GM12864 (cell line): ENCODE measurements at places on chromosomes 6 and 20.

- no peak for DNase-seq
Measured at GRCh38 chr6:37283671-37284151, 25.8 kb upstream of the TMEM217 start.

DNA sequence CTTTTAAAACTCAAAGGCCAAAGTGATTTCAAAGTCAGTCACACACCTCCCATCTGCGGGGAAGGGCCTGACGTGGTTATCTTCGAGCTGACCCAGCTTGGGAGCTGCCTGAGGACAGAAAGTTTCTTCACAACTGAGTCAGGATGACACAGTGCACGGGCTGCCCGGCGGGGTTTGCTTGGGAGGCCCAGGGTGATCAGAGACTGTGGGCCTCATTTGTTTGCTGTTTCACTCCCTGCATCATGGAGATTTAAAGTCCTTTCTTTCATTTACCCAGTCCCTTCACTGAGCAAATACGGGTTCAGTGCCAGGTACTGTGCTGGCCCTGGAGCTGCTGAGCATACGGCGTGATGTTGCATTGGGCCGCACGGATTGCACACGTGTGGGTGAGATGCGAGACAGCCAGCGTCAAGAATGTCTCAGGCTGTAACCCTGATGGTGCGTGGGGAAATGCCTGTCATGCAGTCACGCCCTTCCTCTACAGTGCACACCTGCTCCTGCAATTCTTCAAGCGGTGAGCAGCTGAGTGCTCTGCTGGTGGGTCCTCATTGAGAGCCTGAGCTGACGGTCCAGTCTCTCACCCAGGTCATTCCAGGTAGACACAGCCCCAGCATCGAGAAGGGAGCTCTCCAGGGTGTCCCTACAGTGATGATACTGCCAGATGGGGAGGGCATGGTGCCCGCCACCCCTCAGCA is 82.7 kb upstream of the PMEPA1 start:
- no peak for DNase-seq

- DNase-seq, result no peak
Measured at GRCh38 chr20:40922865-40923264, 105.8 kb upstream of the TOP1 start.

DNA sequence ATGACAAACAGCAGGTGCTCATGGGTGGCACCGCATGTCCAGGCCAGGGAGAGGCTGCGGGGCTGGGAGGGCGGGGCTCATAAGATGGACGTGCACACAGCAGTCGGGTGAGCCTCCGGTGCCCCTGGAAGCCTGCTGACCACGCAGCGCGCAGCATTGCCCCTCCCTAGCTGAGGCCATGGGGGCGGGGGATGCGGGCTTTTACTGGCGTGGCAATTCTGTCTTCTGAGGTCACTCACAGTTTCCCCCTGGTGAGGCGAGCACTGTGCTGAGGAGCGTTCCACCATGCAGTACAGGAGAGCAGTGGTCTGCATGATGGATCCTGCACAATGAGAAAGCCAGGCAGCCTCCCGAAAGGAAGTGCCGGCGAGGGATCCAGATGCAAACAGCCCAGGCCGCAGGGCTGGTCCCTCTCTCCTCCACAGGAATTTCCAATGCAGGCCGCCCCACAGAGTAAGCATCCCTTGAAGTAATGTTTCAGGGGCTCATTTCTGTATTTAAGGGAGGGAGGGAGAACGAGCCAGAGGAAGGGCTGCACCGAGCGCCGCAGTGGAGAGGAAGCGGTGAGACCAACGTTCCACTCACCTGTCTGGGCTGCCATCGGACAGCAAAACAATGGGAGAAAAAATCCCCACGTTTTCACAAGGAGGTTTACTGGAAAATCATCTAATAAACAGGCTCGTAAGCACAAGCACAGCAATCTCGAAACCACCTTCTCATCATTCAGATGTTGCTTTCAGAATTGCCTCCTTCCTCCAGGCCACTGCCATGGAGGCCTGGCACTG is 56.0 kb downstream of the IRF4 start:
- DNase-seq, result no peak

DNA sequence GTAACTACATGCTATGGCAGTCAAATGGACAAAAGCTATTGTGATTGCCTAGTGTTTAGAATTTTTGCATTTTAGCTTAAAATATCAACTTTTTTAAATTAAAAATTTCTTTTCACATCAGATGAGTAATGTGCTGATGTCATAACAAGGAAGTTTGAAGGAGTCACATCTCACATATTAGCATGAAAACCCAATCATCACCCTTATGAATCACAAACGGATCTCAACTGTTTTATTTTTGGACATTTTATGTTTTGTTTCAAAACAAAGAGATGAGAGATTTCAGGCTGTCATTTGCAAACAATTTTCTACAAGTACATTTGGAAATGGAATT is 53.6 kb upstream of the TRERF1 start:
- no peak for DNase-seq

GRCh38 chr6:115706324-115706723 is 354.4 kb downstream of the FRK start:
- DNase-seq, result no peak

- no peak for DNase-seq
Measured at GRCh38 chr6:12941422-12941821, 224.9 kb downstream of the PHACTR1 start.

- no peak for DNase-seq
Measured at GRCh38 chr6:37146735-37147157, 23.2 kb upstream of the PIM1 start.

- DNase-seq, result no peak
Measured at GRCh38 chr6:21769405-21769861, 175.9 kb downstream of the SOX4 start.

GRCh38 chr6:78829407-78829806 is 37.9 kb upstream of the IRAK1BP1 start:
- DNase-seq, result no peak

DNA sequence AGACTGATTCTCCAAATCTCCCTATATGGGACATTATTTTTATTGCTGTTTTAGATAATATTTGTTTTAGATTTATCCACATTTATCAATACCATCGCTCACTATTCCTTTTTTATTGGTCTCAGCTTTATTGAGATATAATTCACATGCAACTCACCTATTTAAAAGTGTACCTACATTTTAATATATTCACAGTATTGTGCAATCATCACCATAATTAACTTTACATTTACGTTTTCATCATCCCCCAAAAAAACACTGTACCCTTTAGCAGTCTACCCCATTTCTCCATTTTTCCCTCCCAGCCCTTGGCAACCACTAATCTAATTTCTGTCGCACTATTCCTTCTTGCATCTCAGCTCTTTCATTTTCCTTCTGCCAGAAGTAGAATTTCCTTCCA is 110.8 kb upstream of the HDAC2 start:
- no peak for DNase-seq

- DNase-seq, result no peak
Measured at GRCh38 chr6:55082021-55082420, 92.3 kb upstream of the HCRTR2 start.

DNA sequence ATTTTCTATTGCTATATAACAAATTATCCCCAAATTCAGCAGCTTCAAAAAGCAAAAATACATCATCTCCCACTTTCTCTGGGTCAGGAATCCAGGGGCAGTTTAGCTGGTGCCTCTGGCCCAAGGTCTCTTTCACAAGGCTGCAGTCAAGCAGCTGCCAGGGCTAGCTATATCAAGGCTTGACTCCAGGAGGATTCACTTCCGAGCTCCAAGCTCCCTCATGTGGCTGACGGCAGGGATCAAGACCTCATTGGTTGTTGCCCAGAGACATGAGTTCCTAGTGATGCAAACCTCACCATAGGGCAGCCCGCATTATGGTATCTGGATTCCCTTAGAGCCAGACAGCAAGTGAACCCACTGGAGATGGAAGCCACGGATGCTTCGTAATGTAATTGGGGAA is 1.3 kb upstream of the VNN1 start:
- DNase-seq, result no peak

- no peak for DNase-seq
Measured at GRCh38 chr6:79984261-79984660, 20.2 kb upstream of the TTK start.

DNA sequence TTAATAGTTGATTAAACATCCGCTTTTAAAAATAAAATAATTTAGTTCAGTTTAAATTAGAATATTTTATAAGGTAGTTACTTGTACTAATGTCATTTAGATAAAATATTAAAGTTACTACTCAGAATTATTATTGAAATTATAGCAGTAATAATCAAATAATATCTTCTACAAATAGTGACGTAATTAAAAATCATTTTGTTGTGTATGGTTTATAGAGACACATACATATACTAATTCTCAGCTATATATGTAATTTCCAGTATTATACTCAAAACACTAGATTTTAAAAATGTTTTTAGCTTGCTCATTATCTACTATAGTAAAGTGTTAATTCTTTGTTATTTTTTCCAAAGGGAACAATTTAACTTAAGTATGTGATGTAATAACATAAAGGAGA is 435.2 kb upstream of the MANEA start:
- no peak for DNase-seq

GRCh38 chr20:38973645-38974044 is 11.5 kb downstream of the DHX35 start:
- DNase-seq, result no peak

GRCh38 chr20:51067792-51068191 is 44.9 kb upstream of the KCNG1 start:
- no peak for DNase-seq

- no peak for DNase-seq
Measured at GRCh38 chr6:10719964-10720264, 3.0 kb upstream of the TMEM14C start.

DNA sequence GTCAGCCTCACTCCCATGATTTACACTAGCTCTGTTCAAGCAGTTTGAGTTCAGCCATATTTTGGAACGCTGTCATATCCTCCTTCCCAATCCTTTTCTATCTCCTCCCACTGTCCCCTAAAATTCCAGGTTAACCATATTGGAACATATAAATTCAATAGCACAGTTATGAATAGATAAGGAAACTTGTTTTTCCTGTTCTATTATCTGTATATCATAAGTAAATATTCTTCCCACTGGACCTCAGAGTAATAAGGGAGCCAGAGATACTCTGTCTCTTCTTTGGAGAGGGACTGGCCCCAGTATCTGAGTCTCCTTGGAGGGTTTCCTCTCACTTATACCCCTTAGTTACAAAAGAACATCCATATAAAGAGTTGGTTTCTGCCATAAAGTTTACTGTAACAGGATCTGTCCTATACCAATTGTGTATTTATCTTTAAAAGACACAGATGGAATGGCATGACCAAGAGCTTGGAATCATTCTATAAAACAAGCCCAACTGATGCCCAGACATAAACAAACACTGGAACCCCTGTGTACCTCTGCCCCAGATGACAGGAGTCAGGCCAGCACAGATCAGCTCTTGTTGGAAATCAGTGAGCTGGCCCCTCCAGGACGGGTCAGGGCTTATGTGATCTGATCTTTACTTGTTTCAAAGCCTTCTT is 67.1 kb downstream of the EPB41L2 start:
- DNase-seq, result no peak

DNA sequence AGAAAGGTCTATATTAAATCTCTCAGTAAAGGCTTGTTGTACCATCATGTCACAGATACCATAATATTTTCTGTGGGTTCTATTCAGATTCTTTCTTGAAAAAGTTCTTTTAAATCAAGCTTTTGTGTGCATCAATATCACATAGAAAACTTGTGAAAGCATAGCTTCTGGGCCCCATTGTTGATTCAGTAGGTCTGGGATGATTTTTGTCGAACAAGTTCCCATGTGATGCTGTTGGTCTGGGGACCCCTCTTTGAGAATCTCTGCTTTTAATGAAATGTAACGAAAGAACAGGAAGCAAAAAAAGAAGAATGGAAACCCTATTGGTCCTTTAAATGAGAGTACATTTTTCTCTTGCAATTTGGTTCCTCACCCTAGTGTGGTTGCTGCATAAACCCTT is 597.7 kb upstream of the CITED2 start:
- no peak for DNase-seq

GRCh38 chr6:126300735-126301134 is 39.2 kb upstream of the CENPW start:
- DNase-seq, result no peak

- DNase-seq, result no peak
Measured at GRCh38 chr20:41030531-41031242, 2.1 kb downstream of the TOP1 start.

- no peak for DNase-seq
Measured at GRCh38 chr6:162849269-162849668, 121.5 kb downstream of the PACRG start.

DNA sequence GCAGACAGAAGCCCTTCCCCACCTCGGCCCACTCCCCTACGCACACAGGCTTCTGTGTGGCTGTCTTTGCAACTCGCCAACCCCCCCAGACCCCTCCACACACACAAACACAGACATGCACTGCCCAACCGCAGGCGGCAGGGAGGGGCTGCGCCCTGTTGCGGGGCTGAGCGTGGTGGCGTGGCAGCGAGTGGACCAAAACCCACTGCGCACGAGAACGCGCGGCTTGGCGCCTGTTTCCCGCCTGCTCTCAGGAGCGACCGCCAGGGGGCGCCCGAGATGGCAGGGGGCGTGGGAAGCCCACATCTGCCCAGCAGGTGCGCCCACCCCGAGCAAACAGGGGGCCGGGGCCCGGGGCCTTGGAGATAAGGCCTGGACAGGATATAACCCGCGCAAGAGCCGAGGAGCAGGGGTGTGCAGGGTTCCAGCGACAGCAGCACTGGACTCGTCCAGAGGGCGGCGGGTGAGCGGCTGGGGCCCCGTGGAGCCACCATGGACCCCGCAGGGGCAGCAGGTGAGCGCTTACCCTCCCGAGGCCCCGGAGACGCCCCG is at the start of gene RBPJL:
TSS of gene RBPJL (plus strand) at position 410 of the 552 bp plus-strand sequence. CDS start at position 493, 83 bp downstream.
- DNase-seq, result no peak

- DNase-seq, result no peak
Measured at GRCh38 chr6:167786853-167787675, 39.6 kb upstream of the AFDN start.

DNA sequence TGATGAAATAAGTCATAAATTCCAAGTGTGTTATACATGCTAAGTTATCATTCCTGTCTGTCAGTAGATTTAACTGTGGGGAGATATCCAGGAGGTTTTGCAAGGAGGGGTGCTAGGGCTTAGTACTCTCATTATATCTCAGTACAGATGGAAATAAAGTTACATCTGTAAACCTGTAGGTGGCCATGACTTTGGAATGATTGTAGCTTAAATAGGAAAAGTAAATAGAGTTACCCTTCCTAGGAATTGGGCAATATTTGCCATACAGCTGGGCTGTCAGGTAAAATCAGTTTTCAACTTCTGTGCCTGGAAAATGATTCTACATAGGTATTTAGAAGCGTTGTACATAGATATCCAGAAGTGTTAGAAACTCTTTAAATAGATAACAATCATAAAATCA is 19.8 kb upstream of the TGM3 start:
- no peak for DNase-seq

DNA sequence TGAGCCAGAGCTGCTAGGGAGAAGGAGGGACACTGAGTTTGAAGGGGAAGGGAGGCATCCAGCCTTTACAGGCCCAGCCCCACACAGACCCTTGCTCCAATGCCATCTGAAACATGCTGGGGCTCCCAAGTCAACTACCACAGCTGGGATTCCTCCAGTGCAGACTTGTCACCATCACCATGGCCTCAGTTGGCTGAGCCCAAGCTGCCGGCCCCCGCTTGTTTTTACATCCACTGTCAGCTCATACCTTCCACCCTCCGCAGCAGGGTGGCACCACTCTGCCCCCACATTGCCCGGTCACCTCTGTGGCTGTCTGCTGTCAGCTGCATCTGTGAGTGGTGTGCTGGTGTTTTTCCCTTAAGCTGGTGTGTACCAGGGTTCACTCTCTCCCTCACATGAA is 26.1 kb downstream of the GFOD1 start:
- no peak for DNase-seq

GRCh38 chr20:55159230-55159629 is 683.8 kb downstream of the DOK5 start:
- no peak for DNase-seq
